K562 (cell line): ENCODE measurements at places on chromosomes 3 and 15. TPM values are rescaled to one million over a fixed set of nuclear protein-coding genes. Genes with fewer than 3 reads are reported as not detected.

- no peaks in the 10 kb centered on the region for H3K27me3 ChIP-seq
- H3K4me3 ChIP-seq, result no peak overlapping the region
- DNase-seq, result no peak
- H3K27ac ChIP-seq, result no peak overlapping the region
- H3K4me1 ChIP-seq, result no peaks in the 10 kb centered on the region
- no peaks in the 10 kb centered on the region for H3K36me3 ChIP-seq
These were observed 339.7 kb downstream of the NLGN1 start for GRCh38 chr3:173737167-173737808.

- H3K27ac ChIP-seq, result no peak overlapping the region
- H3K27me3 ChIP-seq, result no peaks in the 10 kb centered on the region
- no peaks in the 10 kb centered on the region for H3K36me3 ChIP-seq
- no peak overlapping the region for H3K4me3 ChIP-seq
- no peaks in the 10 kb centered on the region for H3K4me1 ChIP-seq
- no peak for DNase-seq
These were observed 58.8 kb downstream of the CFAP20DC start for GRCh38 chr3:58991026-58991425.

The KATNBL1 gene
- total RNA-seq, result 27.8 and 30.0 TPM in 2 replicates

The PIERCE2 gene
- total RNA-seq, result 2.0 and 3.1 TPM in 2 replicates

DNA sequence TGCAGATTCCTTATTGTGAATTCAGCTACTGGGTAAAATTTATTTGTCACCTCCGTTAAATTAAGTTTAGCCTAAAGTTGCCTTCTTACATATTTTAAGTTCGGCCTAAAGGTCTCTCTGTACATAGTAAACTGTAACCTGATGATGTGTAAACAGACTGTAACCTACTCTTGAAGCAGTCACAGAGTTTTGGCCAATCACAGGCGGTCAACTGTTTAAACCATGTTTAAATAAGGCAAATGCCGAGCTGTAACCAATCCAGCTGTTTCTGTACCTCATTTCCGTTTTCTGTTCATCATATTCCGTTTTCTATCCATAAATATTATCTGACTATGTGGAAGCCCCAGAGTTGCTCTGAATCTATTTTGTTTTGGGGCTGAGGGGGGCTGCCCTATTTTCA, 2.4 kb upstream of the ADAMTSL3 start:
- DNase-seq, result no peak
- no peaks in the 10 kb centered on the region for H3K36me3 ChIP-seq
- no peak overlapping the region for H3K27ac ChIP-seq
- no peak overlapping the region for H3K4me3 ChIP-seq

DNA sequence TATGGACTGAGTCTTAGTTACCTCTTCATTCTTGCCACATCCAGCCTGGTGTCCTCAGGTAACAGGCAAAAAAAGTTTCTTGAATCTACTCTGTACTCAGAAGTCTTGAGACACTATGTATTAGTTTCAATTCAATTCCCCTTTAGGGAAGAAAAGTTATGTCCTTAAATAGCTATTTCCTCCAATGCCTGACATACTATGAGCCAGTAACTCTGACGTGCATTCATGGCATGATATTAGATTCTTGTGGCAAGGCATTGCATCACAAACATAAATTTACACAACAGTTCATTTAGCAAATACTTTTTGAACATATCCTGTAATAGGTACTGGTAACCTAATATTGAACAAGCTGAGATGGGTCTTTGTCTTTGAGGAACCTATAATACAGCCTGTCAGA, 109.3 kb upstream of the FOXB1 start:
- no peaks in the 10 kb centered on the region for H3K27me3 ChIP-seq
- H3K4me3 ChIP-seq, result no peak overlapping the region
- H3K27ac ChIP-seq, result no peak overlapping the region
- no peak for DNase-seq

The PRR20G gene
- not detected in 2 replicates for total RNA-seq

The LTF gene
- total RNA-seq, result 0.07 and 0.13 TPM in 2 replicates

DNA sequence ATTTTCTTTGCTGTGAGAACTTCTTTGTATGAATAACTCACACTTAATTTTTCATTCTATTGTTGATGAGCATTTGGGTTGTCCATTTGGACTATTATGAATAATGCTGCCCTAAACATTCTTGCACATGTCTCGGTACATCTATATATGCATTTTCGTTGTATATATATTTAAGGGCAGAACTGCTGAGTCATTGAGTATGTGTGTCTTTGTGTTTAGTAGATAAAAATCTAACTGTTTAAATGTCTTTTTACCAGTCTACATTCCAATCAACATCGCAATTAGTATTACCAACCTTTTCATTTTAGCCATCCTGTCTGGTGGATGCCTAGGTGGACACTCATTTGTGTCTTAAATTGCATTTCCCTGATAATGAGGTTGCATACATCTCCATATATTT, 144.4 kb downstream of the UACA start:
- H3K36me3 ChIP-seq, result no peaks in the 10 kb centered on the region
- H3K4me1 ChIP-seq, result no peaks in the 10 kb centered on the region
- no peak overlapping the region for H3K27ac ChIP-seq
- DNase-seq, result no peak

- H3K4me3 ChIP-seq, result no peak overlapping the region
- DNase-seq, result no peak
- H3K4me1 ChIP-seq, result no peaks in the 10 kb centered on the region
- H3K27ac ChIP-seq, result no peak overlapping the region
- no peaks in the 10 kb centered on the region for H3K36me3 ChIP-seq
These were observed 24.0 kb upstream of the SLC24A5 start for GRCh38 chr15:48096813-48097212.

The BCHE gene
- 0.09 and 0.20 TPM in 2 replicates for total RNA-seq
